H1 (cell line): ENCODE measurements at places on chromosomes 11 and 22. TPM values are rescaled to one million over a fixed set of nuclear protein-coding genes. Genes with fewer than 3 reads are reported as not detected.

Gene IRAG1
- 2.7 and 3.3 TPM in 2 replicates for total RNA-seq

DNA sequence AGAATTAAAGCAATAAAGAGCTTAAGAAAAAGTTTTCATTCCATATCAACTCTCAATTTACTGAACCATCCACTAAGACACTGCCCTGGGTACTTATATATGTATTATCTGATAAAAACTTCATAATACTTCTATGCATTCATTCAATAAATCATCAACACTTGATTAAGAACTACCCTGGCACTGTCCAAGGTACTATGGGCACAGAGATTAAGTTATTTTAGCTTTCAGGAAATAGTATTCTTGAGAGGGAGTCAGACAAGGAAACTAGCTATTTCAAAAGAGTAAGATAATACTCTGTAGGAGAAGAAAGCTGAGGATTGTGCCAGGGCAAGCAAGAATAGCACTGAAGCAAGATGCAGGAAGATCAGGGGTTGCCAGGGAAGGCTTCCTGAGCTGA is 640.8 kb downstream of the FAM181B start:
- H3K36me3 ChIP-seq = no peaks in the 10 kb centered on the region
- H3K27me3 ChIP-seq = no peaks in the 10 kb centered on the region
- no peak for DNase-seq
- H3K4me1 ChIP-seq = no peaks in the 10 kb centered on the region

Gene OSBPL5
- total RNA-seq = 7.9 and 9.9 TPM in 2 replicates

Gene C22orf42
- not detected in 2 replicates for total RNA-seq

DNA sequence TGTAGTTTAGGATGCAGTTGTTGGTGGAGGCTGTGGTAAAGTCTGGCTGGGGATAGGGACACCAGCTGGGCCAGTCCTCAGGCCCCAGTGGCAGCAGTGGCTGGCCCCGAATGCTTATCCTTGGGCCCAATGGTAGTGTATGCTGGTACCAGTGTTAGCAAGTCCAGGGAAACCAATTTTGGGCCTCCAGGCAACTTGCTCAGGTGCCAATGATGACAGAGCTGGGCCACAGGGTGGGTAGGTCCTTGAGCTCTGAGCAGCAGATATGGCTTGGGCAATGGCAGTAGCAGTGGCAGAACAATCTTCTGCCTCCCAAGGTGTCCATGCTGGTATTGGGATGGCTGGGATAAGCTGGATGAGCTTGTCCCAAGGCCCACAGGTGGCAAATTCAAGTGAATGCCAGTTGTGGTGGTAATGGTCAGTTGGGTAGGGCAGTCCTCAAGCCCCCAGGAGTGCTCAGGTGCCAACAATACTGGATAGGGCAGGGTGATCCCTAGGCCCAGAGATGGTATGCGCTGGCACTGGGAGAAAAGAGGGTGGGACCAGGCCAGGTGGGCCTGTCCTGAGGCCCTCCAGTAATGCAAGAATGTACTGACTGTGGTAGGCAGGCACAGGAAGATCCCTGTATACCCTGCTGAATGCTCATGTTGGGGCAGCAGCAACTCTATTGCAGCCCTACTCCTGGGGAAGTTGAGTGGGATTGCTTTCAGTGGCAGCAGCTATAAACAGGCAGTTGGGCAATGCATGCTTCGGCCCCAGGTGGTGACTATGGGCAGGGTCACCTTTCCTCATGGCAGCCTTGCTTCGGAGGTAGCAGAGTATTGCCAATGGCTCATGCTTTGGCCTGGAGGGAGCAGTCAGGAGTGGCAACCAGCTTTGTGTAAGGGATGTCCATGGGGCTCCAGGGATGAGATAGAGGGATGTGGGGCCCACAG is 54.7 kb downstream of the KCNQ1OT1 start:
- peaks cover 30% of the 10 kb centered on the region for H3K27me3 ChIP-seq
- H3K4me3 ChIP-seq = no peak overlapping the region; the same call in 1 of the 2 replicates
- no peaks in the 10 kb centered on the region for H3K4me1 ChIP-seq
- H3K36me3 ChIP-seq = no peaks in the 10 kb centered on the region

DNA sequence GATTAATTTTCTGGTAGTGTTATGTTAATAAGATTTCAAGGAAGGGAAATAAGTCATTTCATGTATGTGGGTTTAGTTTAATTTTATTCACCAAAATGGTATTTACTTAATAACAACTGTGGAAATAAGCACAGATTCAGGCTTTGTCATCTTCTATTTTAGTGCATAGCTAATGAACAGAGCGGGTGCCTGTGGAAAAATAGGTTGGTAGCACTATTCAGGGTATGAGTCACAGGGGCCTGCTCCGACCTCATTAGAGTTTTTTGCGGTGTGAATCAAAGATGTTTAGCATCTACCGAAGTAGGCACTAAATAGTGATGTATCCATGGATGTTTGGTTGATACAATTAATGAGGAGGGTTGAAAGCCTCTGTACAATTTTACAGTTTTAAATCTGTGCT is 78.2 kb downstream of the FAT3 start:
- H3K4me1 ChIP-seq = 0 out of 2 replicates have a peak, but pooled peaks cover 2% of the 10 kb centered on the region
- no peak for DNase-seq
- no peak overlapping the region for H3K4me3 ChIP-seq
- H3K27me3 ChIP-seq = no peaks in the 10 kb centered on the region
- no peaks in the 10 kb centered on the region for H3K36me3 ChIP-seq

- no peaks in the 10 kb centered on the region for H3K36me3 ChIP-seq
- H3K4me1 ChIP-seq = 0 out of 2 replicates have a peak, but pooled peaks cover 3% of the 10 kb centered on the region
These were observed 965 bp upstream of the PAMR1 start for GRCh38 chr11:35526370-35526792.
